ENCODE measurements at places on chromosomes 1 and 21.

DNA sequence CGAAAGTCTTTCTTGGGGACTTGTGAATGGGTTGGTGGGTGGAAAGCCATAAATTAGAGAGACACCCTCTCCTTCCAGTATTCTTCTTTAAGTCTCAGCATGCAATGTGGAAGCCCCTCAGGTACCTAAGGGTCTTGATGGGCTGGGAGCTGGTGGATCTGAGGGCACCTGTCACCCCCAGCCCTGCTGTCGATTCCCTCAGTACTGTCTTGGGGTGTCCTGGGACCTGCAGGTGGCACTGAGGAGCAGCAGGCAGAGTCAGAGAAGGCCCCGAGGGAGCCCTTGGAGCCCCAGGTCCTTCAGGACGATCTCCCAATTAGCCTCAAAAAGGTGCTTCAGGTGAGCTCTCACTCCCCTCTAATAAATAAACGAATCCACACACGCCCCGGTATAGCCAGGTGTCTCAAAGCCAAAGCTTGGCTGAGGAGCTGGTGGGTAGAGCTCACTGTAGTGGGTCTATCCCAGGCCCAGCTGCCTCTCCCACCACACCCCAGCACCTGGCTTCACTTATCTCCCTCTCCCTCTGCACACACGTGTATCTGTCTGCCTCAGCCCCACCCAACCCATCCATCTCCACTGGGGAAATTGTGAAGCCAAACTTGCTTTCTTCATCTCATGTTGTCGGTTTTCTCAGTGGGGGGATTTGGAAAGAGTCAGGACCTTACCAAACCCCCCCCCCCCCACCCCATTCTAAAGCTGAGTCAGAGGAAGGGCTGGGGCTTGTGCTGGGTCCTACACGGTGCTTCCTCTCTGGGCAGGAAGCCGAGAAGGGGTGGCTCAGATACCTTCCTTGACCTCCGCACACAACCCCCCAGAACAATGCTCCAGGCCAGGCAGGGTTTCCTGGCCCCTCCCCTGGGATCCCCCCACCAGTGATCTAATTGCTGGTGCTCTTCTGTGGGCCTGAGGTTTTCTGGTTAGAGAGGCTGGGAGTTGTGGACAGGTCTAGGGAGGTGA, 1.6 kb downstream of the ADAM15 start:
- no peak for DNase-seq

GRCh38 chr1:84117868-84118267, 26.2 kb upstream of the PRKACB start:
- no peak for DNase-seq

DNA sequence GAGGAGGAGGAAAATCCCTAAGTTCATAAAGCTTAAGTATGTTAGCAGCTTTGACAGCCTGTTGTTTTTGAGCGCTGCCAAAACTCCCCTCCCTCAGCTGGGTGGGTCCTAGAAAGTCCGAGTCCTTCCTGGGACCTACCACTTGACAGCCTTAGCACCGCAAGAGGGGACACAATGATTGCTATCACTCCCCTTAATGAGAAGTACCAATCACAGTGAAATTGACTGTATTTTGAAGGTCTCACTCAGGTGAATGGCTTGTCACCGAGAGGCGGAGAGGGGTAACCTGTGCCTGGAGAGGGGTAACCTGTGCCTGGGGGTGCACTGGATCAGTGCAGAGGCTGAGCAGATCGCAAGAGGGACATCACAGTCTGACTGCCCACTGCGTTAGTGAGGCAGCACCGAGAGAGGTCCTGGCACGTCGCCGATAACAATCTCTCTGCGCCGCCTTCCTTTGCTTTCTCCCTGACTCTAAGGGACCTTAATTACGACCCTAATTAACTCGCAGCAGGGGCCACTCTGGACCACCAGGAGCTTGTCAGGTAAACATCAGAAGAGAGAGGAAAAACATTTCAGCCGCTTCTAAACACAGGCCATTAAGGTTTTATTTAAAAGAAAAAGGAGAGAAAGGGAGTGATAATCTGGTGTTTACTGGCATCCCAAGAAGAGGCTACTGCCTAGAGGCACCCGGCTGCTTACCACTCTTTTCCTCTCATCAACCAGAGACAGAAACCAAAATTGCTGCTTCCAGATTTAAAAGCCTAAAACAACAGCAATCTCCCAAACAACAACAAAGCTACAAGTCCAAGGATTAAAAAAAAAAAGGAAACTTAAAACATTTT, 25.7 kb upstream of the KCNK1 start:
- no peak for DNase-seq

GRCh38 chr1:5156416-5157120, 502.2 kb downstream of the AJAP1 start:
- no peak for DNase-seq

DNA sequence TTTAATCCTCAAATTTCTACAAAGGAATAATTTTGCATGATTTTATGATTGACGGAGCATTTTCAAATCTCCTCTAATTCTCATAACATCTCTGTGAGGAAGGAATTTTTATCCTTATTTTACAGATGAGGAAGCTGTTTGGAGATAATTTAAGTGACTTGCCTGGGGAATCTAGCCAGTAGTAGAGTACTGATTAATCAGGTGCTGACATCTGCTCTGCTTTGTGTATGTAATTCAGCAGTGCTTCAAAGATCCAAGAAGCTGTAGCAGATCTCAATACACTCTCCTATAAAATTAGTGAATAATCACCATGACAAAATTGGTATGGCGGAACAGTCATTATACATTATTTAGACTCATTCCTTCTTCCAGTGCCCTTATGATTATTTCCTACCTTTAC, 46.0 kb downstream of the DPH5 start:
- no peak for DNase-seq
